ENCODE measurements at places on chromosomes 11 and 22. TPM values are rescaled to one million over a fixed set of nuclear protein-coding genes. Genes with fewer than 3 reads are reported as not detected.

The LRRN4CL gene
- total RNA-seq, result 1.2 TPM

The CD6 gene
- total RNA-seq, result 6.7 TPM

The LDHAL6A gene
- not detected for total RNA-seq

The OR8G1 gene
- not detected for total RNA-seq

DNA sequence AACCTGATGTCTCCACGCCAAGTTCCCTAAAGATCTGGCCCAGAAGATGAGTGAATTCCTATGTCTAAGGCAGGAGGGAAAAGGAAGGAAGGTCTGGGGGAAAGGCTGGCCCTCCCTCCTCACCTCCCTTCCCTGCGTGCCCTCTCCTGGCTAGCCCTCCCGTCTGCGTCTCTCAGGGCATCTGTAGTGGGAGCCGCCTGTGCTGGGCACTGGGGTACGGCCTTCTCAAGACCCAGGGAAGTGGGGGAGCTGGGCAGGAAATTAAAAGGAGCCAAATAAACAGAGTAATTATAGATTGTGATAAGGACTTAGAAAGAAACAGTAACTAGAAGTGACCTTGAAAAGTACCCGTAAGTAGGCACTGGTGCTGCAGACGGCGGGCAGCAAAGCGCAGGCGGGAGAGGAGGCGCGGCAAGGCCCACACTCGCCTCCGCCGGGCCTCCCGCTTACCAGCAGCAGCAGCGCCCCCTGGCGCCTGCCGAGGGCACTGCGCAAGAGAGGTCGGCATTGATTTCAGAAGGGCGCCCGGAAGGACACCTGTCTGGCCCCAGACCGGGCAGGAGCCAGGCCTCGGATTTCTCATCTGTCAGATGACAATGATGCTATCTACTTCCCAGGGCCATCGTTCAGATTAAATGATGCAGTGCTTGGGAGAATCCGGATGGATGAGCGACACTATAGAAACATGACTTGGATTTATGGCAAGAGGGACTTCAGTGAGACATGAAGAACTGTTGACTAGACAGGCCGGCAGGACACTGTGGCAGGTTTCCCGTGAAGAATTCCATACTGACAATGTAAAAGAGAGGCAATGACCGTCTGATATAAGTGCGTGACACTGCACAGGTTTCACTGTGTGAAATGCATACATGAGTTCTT lies 7.3 kb downstream of the KCNJ1 start:
- peak overlapping the region; percentile 79 for H3K27ac ChIP-seq
- peak; percentile 85 for DNase-seq
- peaks cover 8% of the 10 kb centered on the region for H3K4me1 ChIP-seq
- no peak overlapping the region for H3K4me3 ChIP-seq
- H3K27me3 ChIP-seq, result no peaks in the 10 kb centered on the region

DNA sequence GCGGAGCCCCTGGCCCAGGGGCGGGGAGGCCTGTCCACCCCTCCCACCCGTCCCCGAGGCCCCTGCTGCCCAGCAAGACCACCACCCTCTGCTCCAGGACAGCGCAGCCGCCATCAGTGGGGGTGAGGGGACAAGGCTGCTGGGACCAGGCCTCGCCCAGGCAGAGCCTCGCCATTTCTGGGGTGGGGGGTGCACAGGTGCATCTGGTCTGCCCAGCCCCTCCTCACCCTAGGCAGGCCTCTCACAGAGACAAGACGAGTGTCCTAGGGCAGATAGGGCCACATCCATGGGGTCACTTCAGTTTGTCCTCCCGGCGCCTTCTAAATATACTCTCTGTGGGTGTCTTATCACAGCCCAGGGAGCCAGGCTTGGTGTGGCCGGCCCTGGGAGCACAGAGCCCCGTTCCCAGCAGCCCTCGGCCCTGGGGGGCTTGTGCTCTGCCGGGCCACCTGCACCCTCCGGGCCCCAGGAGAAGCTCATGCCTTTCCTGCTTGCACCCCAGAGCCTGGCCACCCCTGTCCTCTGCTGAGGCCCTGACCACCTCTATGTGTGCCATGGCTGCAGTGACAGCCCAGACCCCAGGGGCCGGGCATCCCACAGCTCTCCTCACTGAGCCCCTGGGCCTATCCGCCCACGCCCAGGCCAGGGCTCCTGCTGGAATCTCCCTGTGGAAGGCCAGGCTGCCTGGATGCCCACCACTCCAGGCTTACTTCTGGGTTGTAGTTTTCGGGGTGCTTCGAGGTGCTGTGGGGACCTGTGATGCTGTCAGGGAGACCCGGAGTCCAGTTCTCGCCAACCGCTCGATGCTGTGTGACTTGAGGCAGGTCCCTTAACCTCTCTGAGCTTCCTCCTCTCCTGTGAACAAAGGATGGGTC lies 70.8 kb downstream of the KCNQ1 start:
- peak; percentile 7 for DNase-seq
- H3K4me1 ChIP-seq, result no peaks in the 10 kb centered on the region
- H3K36me3 ChIP-seq, result no peaks in the 10 kb centered on the region
- H3K4me3 ChIP-seq, result no peak overlapping the region
- H3K27me3 ChIP-seq, result no peaks in the 10 kb centered on the region
- H3K27ac ChIP-seq, result no peak overlapping the region

DNA sequence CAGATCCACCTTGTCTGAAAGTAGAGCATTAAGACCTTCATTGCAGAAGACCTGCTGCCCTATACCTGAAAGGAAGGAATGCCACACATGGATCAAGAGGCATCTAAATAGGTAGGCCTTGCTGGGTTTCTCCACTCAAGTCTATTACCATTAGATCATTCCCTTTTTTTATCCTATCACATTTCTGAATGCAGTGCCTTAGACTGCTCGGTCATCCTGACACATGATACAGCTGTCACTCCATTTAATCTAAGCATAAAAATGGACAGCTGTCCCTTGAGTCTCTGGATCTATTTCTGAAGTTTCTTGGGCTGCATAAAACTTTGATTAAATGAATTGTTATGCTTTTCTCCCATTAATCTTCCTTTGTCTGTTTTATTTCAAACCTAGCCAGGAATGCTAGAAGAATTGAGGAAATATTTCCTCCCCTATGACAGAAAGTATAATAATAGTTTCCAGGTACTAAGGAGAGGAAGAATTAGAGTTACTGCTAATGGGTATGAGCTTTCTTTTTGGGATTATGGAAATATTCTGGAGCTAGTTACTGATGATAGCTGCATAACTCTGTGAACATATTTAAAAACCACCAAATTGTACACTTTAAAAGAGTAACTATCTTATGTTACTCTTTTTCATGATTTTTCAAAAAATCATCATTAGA lies 88.0 kb downstream of the DLG2 start:
- no peaks in the 10 kb centered on the region for H3K27me3 ChIP-seq
- no peaks in the 10 kb centered on the region for H3K36me3 ChIP-seq
- H3K27ac ChIP-seq, result no peak overlapping the region
- H3K4me3 ChIP-seq, result no peak overlapping the region
- H3K4me1 ChIP-seq, result no peaks in the 10 kb centered on the region
- no peak for DNase-seq

GRCh38 chr11:114384487-114384886 lies 15.8 kb downstream of the C11orf71 start:
- no peaks in the 10 kb centered on the region for H3K27me3 ChIP-seq
- no peak for DNase-seq
- H3K4me1 ChIP-seq, result no peaks in the 10 kb centered on the region
- no peak overlapping the region for H3K27ac ChIP-seq
- no peaks in the 10 kb centered on the region for H3K36me3 ChIP-seq

DNA sequence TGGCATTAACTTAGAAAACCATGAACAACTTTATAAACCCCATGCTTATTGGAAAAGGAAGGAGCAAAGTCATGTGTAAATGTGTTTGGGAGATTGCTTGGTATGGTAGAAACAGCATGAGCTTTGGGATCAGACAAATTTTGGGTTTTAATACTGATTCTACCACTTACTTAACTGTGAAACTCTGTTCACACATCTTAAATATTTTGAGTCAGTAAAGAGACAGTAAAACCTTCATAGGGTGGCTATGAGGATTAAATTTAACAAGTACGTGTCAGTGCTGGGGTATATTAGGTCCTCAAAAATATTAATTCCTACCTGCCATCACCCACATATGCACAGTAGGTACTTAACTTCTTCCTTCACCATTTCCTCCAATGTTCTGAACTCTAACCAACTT lies 96.5 kb downstream of the CD44 start:
- no peak overlapping the region for H3K4me3 ChIP-seq
- H3K36me3 ChIP-seq, result no peaks in the 10 kb centered on the region
- DNase-seq, result no peak
- H3K27ac ChIP-seq, result no peak overlapping the region
- H3K27me3 ChIP-seq, result no peaks in the 10 kb centered on the region
- no peaks in the 10 kb centered on the region for H3K4me1 ChIP-seq

- no peak for DNase-seq
- no peaks in the 10 kb centered on the region for H3K27me3 ChIP-seq
- no peak overlapping the region for H3K4me3 ChIP-seq
- H3K36me3 ChIP-seq, result peaks cover 41% of the 10 kb centered on the region
- no peak overlapping the region for H3K27ac ChIP-seq
- H3K4me1 ChIP-seq, result no peaks in the 10 kb centered on the region
Observed at GRCh38 chr11:121059605-121060004, 35.7 kb downstream of the TBCEL start.

DNA sequence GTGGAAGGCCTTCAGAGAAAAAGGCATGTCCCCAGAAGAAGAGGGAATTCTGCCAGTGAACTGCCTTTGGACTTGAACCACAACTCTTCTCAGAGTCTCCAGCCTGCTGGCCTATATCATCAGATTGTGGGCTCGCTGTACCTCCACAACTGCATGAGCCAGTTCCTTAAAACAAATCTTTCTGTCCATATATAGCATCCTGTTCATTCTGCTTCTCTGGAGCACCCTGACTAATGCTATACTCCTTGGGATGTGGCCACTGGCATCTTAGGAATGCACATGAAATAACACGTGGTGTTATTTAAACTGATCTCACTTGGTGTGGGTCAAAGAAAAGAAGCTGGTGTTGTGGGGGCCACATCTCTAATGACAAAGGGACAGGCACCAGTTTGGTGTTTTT lies 58.3 kb upstream of the VSTM5 start:
- H3K4me3 ChIP-seq, result no peak overlapping the region
- no peak overlapping the region for H3K27ac ChIP-seq
- DNase-seq, result no peak
- no peaks in the 10 kb centered on the region for H3K27me3 ChIP-seq

DNA sequence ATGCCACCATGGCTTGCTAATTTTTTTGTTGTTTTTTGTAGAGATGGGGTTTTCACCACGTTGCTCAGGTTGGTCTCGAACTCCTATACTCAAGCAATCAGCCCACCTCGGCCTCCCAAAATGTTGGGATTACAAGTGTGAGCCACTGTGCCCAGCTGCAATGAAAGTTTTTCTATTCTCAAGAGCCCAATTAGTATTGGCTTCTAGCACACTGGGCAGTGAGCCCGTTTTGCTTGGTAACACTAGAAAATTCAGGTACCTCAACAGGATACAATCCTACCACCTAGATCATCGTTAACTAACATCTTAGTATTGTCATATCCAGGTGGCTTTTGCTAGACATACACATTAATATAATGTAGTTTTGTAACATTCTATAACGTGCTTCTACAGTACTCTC lies 19.0 kb downstream of the SEC14L3 start:
- H3K27me3 ChIP-seq, result no peaks in the 10 kb centered on the region
- H3K4me3 ChIP-seq, result no peak overlapping the region
- H3K27ac ChIP-seq, result no peak overlapping the region
- H3K4me1 ChIP-seq, result no peaks in the 10 kb centered on the region

- peaks cover 5% of the 10 kb centered on the region for H3K4me1 ChIP-seq
- H3K36me3 ChIP-seq, result no peaks in the 10 kb centered on the region
- no peak overlapping the region for H3K4me3 ChIP-seq
- no peaks in the 10 kb centered on the region for H3K27me3 ChIP-seq
Observed at GRCh38 chr22:36194971-36195370, 6.6 kb downstream of the APOL4 start.

DNA sequence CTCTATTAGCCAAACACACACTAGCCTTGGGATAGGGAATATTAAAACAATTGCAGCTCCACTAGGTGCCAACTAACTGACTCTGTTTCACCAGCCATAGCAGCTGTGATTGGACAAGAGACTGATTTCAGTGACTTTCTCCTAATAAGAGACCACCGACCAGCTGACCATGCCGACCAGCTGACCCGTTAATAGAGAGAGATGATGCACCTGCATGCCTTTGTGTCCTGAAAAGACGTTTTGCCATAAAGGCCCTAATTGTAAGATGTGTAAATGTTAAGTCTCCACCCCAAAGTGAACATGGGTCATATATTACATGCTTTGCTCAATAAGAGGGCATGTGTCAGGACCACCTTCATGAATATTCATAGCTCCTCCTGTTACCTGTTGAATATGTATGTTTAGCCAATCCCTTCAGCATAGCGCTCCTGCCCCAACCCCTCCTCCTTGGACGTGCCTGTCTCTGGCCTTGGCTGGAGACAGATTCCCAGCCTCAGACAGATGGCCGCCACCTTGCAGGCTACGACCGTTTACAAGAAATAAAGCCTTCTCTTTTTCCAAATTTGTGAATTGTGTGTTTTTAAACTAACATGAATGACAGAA lies 1.3 kb upstream of the NADSYN1 start:
- DNase-seq, result peak; percentile 12
- H3K4me3 ChIP-seq, result no peak overlapping the region
- H3K27me3 ChIP-seq, result no peaks in the 10 kb centered on the region
- H3K36me3 ChIP-seq, result peaks cover 7% of the 10 kb centered on the region

DNA sequence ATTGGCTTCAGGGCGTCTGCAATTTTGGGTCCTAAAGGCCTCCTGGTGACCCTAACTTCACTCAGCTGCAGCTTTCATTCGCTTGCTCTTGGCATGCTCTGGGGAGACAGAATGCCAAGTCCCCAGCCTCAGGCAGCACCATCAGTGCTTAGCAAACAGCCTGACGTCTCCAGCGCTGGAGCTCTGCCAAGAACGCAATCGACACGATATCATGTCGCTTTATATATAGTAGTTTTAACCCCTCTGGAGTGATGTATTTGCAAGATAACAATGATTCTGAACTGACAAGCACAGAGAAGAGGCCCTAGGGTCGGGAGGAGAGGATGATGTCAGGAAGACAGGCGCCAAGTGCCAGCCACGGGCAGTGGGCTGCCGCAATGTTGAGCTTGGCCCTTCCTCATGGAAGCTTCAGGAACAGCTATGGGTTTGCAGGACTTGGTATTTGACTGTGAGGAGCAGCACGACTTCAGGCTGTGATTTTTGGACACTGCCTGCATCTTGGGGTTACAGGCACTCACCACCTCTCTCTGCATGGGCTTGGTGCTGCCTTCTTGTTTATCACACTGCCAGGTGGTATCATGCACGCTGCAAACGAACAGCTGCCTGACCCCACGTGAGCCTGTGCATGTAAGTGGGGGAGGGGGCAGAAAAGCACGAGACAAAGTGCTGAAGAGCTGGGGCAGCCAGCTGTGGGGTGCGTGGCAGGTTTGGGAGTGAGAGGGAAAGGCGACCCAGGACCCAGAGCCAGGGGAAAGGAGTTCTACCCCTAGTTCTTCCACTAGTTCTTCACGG lies 26.1 kb downstream of the B3GAT1 start:
- H3K4me3 ChIP-seq, result no peak overlapping the region
- no peak for DNase-seq
- H3K27ac ChIP-seq, result no peak overlapping the region
- H3K36me3 ChIP-seq, result no peaks in the 10 kb centered on the region
- H3K4me1 ChIP-seq, result no peaks in the 10 kb centered on the region

Measured in kidney (tissue), 22 donors.